Left kidney (tissue), 8 donors: ENCODE measurements at places on chromosomes 7 and 10.
A peak's percentile ranks its signal among the peaks of the same experiment; 100 is the strongest.

DNA sequence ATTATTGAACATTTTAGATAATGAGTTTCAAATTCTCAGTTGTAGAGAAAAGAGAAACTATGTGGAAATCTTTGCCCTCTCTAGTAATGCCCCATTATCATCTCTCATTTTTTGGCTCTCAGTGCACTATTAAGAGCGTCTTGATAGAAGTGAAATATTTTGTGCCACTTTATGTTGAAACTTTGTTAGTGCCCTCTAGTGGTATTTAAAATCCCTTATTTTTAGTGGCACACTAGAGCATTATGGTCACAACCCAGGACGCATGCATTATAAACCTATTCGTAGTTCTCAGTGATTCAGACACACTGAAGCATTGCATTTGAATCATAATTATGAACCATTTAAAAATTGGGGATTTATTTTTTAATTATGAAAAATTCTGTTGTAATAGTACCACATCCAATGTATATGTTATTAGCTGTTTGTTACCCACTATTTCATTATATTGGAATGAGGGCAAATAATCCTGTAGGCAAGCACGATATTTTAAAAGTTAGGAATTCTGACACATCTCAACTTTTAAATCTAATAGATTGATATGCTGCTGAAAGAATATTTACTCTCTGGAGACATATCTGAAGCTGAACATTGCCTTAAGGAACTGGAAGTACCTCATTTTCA lies 21.9 kb downstream of the PDCD4 start:
- DNase-seq: peak; percentile 31

DNA sequence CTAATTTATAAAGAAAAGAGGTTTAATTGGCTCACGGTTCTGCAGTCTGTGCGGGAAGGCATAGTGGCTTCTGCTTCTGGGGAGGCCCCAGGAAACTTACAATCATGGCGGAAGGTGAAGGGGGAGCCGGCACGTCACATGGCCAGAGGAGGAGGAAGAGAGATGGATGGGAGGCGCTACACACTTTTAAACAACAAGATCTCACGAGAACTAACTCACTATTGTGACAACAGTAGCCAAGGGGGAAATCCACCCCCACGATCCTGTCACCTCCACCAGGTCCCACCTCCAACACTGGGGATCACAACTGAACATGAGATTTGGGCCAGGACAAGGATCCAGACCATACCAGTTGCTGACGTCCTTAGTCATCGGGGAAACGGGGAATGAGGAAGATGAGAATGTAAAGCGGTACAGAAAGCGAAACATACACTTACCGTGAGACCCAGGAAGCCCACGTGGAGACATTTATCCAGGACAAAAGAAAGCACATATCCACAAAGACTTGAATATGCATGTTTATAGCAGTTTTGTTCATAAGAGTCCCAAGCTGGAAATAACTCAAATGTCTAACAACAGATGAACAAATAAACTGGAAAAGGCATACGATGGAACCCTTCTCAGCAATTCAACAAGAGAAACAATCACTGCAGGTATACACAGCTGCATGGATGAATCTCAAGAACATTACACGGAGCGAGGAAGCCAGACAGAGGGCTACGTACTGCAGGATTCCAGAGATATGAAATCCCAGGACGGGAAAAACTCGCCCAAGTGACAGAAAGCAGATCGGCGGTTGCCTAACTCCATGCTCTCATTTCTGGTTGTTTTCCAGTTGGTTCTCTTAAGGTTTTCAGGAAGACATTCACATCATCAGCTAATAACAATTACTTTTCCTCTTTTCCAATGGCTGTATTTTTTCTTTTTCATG lies 26.2 kb upstream of the INPP5A start:
- DNase-seq: no peak

DNA sequence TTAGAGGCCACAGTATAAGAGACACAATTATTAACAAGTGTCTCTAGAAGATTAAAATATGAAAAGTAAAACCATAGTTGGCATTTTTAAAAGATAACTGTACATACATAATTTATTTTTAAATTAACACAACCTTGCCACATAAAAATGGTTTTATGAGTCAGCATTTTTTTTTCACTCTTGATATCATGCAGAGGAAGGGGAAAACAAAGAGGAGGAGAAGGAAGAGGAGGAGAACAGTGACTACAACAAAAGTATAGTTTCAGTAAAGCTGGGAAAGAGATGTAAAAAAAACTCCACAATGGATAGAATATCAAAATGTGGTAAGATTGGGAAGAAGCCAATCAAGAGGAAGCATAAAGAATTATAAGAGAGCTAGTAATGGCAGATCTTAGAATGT lies 34.0 kb downstream of the CH25H start:
- no peak for DNase-seq

GRCh38 chr10:107800061-107800460 lies 635.6 kb upstream of the SORCS1 start:
- no peak for DNase-seq

DNA sequence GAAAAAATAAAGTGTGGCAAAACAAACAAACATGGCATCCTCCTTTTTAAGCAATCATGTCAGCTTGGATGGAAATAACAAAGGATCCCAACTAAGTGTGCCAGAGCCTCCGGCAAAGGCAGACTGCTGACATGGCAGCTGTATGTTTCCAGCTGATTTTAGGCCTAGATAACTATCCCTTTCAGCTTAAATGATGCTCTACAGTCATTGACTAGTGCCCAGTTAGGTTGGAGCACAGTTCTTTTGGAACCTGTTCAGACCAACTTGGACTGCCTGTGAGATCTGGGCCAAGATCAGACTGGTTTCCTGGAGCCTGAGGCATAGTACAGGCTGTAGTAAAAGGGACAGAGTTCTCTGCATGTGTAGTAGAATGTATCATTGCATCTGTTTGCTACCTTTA lies 128.7 kb downstream of the DYNC1I1 start:
- no peak for DNase-seq

- DNase-seq: no peak
Observed at GRCh38 chr7:118878336-118878735, 653.8 kb downstream of the ANKRD7 start.

DNA sequence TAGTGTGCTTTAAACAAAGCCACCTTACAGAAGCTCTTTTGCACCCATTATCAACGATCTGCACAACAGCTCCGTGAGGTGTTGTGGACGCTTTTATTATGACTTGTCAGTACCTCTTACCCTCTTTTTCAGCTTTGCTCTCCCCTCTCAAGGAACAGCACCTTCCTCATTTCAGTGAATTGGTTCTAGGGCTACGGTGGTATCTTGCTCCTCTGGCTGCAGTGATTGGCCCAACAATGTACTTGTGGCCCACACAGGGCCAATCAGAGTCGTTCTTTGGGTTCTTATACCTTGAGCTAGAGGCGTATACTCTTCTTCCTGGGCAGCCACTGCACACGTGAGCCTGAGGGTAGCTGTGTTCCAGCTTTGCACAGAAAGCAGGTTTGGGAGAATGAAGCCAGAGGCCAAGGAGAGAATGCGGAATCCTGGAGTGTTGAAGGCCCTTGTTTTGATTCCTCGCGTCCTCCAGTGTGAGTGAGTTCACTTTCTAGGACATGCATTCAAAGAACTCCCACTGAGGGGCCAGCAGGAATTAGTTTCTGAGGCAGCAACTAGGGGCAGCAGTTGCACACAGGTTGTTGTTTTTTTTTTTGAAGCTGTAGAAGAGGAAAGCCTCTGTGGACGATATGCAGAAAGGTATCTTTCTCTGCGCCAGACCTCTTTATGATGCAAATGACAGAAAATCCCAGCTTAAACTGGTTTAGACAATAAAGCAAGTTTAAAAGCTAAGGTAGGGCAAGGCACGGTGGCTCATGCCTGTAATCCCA lies 49.8 kb upstream of the PDZD8 start:
- no peak for DNase-seq

GRCh38 chr10:99526861-99527504 lies 5.8 kb upstream of the NKX2-3 start:
- DNase-seq: no peak

DNA sequence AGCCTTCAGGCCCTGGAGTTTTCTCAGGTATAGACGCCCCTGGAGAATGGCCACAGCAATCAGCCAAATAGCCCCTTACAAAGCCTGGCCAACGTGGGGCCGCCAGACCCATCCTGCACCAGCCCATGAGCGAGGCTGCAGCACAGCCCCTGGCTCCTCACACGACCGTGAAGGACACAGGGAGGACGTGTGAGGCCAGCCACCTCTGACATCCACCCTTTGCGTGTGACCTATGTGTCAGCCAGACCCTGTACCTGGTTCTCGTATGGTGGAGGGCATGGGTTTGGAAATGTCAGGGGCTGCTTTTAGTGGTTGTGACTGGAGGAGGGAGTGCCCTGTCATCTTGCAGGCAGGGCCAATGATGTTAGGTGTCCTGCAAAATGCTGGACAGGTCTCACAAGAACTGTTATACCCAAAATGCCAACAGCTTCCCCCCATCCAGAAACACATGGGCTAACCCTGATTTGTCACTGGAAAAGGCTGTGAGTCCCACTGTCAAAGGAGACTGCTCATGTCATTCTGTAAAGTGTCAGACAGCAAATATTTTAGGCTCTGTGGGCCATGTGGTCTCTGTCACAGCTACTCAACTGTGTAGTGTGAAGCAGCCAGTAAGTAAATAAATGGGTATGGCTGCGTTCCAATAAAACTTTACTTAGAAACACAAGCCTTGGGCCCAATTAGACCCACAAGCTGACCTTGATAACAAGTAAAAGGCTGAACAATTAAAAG lies 30.0 kb downstream of the NOD1 start:
- no peak for DNase-seq

DNA sequence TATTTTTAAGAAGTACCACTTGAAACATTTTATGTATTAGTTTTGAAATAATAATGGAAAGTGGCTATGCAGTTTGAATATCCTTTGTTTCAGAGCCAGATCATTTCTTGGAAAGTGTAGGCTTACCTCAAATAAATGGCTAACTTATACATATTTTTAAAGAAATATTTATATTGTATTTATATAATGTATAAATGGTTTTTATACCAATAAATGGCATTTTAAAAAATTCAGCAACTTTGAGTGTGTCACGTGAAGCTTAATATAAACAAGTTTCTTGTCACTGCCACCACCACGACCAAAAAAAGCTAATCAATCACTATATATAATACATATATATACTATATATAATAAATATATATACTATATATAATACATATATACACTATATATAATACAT lies 4.8 kb downstream of the IL6 start:
- DNase-seq: no peak

- no peak for DNase-seq
Observed at GRCh38 chr10:126716366-126716765, 45.9 kb upstream of the C10orf90 start.

DNA sequence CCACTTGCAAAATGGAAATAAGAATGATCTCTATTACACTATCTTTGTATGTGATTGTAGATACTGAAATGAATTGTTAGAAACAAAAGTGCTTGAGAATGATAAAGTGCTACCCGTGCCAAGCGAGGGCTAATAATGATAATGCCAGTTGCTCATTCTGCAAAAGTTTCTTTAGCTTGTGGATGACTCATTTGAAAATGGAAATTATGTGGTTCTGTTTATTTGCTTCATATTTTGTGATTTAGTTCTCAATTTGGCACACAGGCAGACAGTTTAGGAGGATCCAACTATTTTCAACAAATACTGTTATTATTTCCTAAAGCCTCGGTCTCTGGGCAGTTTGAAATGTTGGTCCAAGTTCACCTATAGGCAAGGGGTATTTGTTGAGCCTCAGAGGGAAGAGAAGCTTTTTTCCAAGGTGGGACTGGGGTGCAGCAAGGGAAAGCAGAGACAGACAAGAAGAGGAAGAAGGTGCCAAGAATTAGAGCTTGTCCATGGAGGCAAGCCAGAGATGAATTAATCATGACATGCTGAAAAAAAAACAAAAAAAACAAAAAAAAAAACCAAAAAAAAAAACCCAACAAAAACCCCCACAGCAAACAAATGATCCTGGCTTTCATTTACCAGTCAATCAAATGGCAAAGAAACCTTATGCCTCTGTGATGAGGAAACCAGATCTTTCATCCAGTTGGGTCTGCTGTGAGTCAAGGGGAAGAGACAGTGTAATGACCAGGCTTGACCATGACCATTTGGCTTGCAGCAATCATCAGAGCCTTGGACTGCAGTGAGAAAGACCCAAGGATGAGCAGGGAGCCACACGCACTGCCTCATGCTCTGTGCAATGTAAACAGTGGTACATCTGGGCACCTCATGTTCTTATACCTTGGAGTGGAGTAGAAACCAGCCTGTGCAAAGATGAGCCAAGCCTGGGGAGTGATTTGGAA lies 285.0 kb upstream of the HABP2 start:
- DNase-seq: no peak

DNA sequence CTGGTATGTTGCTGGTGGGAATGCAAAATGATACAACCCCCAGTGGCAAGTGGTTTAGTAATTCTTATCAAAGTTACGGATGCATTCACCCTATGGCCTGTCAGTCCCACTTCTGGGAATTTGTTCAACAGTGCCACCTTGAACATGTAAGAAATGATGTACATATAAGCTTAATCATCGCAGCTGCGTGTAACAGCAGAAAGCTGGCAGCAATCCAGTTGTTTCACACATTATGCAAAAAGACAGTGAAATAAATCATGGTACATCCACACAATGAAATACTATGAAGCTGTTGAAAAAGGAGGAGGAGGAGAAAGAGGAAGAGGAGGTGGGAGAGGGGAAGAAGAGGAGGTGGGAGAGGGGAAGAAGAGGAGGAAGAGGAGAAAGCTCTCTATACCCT lies 76.2 kb upstream of the MYL10 start:
- DNase-seq: no peak

- DNase-seq: no peak
Observed at GRCh38 chr7:94286111-94286510, 108.6 kb upstream of the COL1A2 start.

GRCh38 chr10:100969187-100970075 lies at the start of gene SEMA4G:
Gene SEMA4G, plus strand, starts transcription at chr10:100969504. Its CDS starts 3,409 bp downstream, at chr10:100972913.
- DNase-seq: peak; percentile 35

- DNase-seq: no peak
Observed at GRCh38 chr7:52794621-52795020, 240.8 kb upstream of the POM121L12 start.

GRCh38 chr10:16777473-16778370 lies 39.5 kb downstream of the RSU1 start:
- peak; percentile 72 for DNase-seq

DNA sequence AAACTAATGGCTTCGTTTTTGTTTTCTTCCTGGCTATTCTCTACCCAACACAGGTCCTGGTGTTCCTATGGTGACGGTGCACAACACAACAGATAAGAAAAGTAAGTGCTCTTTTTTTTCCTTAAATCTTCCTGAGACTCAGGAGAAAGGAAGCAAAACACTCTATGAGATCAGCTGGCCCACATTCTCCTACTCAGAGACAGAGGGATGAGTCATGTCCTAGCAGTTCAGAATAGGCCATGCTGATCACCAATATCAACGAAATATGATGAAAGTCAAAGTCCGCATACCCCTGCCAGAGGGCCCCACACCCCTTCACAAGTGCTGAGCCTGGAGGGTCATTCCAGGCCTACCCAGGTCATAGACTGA lies 149.2 kb downstream of the PAXIP1 start:
- DNase-seq: no peak

- peak; percentile 14 for DNase-seq
Observed at GRCh38 chr10:96255549-96256333, 15.6 kb downstream of the BLNK start.
